A673 (cell line): ENCODE measurements at places on chromosomes 11 and 22. TPM values are rescaled to one million over a fixed set of nuclear protein-coding genes. Genes with fewer than 3 reads are reported as not detected.

DNA sequence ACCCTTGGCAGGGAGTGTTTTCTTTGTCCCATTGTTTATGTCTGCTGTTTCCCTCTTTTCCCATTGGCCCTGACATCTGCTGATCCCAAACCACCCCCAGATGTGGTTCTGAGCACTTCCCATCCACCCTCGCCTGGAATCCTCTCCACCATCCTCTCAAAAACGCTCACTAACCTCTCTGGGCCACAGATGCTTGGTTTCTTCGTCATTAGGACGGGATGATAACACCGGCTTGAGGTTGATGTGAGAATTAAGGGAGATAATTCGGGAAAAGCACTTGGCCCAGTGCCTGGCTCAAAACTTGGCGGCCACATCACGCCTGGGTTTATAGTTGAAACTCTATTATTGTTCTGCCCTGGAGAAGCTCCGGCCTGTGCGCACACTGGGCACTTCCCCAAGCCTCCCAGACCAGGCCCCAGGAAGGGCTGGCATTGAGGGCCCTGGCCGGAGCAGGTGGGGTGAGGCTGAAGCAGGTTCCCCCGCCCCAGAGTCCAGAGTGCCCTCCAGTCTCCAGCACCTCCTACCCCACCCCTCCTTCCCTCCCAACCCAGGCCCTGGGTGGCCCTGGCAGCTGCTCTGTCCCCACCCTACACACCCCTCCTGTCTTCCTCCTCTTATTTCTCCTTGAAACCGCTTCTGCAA, 63.7 kb downstream of the CYTH4 start:
- DNase-seq, result no peak

GRCh38 chr11:18650859-18651557, 16.9 kb upstream of the SPTY2D1 start:
- DNase-seq, result peak; percentile 80

GRCh38 chr22:32623943-32624342, 149.3 kb downstream of the FBXO7 start:
- no peak for DNase-seq

DNA sequence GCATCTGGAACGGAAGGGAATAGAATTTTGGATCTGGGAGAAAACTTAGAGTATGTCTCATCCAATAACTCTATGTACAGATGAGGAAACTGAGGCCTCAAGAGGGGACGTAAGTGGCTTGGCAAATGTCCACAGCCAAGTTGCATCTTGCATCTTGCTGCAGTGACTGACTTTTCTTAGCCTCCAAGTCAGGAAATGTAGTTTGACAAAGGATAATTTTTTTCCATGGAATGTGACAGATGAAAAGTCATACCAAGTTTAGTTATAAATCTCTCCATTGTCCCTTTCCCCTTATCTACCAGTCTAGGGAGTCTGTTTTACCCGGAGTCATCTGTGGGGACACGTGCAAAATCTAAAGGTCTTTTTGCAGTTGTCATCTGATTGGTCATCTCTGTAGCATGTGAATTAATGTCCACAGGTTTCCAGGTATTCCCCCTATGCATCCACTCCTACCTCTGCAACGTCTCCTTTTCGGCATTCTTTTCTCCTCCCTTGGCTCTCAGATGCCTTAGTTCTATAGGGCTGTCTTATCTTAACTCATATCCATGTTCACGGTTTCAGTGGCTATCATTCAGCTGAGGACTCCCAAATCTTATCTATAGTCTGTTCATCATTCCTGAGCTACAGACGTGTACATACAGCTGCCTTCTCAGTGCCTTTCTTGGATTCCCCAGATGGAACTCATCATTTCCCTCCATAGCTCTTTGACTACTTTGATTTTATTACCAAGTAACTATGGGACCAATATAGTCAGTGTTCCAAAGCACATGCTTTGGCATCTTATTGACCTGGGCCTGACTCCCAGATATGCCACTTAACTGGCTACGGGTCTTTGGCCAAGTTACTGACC, 139.5 kb upstream of the TIMP3 start:
- no peak for DNase-seq

Gene HBG2
- not detected in 2 replicates for total RNA-seq
